ENCODE measurements at places on chromosomes 1 and 21.
A peak's percentile ranks its signal among the peaks of the same experiment; 100 is the strongest.

DNA sequence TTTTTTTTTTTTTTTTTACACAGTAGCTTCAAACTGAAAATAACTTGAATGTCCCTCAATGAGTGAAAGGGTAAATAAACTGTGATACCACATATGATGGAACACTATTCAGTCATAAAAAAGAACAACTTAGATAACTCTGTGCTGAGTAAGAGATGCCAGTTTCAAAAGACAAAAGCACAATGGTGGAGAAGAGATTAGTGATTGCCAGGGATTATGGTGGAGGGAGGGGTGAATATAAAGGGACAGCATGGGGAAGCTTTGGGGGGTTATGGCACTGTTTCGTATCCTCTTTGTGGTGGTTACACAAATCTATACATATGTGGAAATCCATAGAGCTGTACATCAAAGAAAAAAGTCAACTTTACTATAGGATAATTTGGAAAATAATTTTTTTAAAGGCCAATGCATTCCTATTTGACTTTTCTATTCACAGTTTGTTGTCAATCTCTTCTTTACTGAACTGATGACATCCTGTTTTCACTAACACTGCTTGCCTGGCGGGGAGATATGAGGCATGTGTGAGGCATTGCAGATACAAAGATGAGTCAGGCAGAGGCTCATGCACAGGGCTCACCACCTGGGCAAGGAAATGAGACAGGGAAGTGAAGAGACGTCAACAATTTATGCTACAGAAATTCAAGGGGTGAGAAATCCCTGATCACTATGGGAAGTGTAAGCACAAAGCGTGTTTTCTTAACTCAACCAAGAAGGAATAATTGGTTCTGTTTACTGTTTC, 302.7 kb downstream of the DUSP10 start:
- DNase-seq, result peak; percentile 92

DNA sequence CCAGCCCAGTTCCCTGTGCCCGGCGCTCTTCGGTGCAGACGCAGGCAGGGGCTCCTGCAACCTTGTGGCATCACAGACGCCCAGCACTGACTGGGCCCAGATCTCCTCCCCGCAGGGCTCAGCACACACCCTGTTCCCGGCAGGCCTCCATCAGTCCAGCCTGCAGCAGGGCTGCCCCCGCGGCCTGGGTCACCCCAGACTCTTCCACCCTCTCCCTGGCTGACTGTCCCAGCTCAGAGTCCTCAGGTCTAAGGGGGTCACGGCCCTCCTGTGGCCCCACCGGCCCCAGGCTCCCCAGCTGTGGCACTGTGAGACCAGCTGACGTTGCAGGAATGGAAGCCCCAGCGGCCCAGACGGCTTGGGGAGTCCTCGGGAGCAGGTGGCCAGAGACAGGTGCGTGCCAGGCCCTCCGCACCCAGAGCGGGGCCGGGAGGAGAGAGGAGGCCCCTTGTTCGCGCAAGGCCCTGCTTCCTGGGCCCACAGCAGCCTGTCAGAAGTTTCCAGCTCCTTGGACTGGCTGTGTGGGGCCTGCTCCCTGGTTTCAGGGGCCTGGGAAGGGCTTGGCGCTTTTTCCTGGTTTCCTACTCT, 4.2 kb downstream of the B3GALT6 start:
- no peak for DNase-seq

DNA sequence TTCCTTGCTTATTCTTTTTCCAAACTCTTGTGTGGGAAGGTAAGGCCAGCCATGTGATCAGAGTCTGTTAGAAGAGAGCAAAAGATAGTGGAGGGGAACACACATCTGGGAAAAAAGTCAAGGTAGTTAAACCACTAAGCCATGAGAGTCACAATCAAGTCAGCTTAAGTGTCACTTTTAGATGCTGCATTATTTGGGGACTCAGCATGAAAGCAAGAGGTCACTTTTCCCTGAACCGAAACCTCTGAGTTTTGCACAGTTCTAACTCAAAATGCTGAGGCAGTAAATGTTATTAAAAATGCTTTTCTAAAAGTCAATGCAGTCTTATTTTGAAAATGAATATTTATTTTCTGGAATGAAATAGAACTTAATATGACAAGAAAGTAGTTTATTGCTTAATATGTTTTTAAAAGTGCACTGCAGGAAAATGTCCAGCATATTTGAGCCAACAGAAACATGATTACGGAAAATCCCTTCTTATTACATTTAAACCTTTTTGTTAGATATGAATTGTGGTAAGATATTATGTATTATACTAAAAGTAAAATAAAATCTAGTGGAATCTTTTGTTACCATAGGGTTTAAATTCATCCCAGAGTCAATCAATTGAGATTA, 69.3 kb downstream of the RBM11 start:
- no peak for DNase-seq

GRCh38 chr1:64894438-64895196, 71.7 kb downstream of the JAK1 start:
- DNase-seq, result no peak

DNA sequence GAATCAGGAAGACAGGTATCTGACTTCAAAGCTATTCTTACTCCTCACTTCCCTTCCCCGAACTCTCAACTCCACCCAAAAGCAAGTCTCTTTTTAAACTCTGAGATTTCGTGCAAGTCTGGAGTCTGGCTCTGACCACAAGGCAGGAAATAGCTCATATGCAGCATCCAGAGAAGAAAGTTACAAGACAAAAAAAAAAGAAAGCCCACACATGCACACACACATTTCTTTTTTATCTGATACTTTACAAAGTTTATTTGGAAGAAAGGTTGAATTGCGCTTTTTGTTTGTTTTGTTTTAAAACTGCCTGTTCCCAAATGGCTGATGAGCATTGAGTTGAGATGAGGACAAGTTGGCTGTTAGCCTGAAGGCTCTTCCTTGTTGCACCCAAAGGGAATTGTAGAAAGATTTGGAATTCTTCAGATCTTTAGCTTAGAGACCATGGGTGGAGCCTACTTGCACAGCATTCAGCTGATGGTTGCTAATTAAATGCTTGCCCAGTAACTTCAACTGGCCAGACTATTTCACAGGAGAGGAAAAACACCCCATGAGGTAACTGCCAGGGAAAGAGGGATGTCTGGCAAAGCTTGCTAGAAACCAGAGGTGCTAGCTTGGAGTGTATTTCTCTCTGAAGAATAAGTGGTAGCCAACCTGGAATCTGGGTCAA, 490.3 kb downstream of the TTLL7 start:
- DNase-seq, result no peak

- no peak for DNase-seq
These were observed 35.6 kb upstream of the ECE1 start for GRCh38 chr1:21325731-21326387.

GRCh38 chr1:74937176-74937575, 197.0 kb upstream of the LHX8 start:
- no peak for DNase-seq

DNA sequence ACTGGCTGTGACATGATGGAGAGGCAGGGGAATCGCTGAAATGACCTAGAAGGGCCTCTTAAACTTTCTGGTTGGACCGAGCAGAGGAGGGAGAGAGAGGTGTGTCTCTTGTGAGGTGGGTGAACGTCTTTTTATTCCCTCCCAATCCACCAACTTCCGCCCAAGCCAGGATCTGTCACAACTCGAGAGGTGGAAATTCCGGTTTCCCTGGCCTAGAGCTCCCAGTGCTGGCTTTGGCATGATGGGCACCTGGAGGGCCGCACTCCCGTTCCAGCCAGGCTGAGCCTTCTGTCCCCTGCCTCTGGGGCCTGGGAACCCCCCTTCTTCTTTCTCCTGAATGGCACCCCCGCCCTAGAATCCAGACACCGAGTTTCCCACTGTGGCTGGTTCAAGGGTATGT, at the start of gene SEMA4A:
SEMA4A (plus strand) TSS at position 224 of the 400 bp plus-strand sequence. CDS start 994 bp downstream, outside the sequence.
- no peak for DNase-seq

DNA sequence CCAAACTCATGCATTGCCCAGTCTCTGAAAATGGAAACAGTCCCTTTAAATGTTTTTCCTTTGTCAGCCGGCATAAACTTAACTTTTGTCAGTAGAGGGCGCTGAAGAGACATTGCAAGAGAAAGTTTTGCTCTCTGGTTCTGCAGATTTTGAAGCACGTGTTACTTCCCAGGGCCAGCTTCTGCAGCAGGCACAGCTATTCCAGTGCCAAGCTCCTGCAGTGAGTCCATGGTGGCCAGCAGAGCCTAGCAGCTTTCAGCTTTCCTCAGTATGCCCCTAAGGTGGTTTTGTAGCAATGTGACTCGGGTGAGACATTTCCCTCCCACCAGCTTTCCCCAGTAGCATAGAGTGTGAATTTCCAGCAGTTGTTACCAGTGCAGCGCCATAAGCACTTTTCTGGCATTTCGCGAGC, 2.6 kb upstream of the IFI44L start:
- DNase-seq, result peak; percentile 1

GRCh38 chr1:91511386-91511785, 10.7 kb downstream of the CDC7 start:
- DNase-seq, result no peak

DNA sequence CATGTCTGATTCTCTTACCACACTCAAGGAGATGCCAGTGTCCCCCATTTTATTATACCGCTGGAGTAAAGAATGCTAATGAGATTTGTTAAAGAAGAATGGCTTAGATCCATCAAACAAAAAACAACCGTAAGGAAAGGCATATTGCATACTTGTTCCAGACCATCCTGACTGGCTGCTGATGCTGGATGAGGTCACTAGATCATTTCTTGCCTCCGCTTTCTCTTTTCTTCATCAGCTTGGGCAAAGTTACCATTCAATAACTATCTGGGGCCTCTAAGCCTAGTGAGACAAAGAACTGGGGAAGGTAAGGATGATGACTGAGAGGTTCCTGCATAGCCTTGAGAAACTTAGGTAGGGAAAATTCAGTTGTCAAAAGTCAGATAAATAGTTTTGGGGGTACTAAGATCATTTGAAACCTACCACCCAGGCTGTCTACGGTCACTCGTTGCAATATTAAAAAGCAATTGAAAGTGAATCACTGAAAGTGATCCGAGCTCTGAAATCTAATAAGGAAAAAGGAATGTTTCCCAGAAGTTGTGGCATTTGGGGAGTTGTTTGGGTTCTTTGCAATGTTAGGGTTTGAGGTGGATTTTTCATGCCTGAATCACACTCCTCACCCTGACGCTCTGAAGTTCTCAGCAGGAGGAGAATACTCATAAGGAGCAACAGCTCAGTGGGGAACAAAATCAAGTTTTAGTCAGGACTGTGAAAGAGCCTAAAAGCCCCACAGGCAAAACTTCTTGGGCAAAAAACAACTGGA, 176.8 kb downstream of the HHIPL2 start:
- DNase-seq, result no peak

DNA sequence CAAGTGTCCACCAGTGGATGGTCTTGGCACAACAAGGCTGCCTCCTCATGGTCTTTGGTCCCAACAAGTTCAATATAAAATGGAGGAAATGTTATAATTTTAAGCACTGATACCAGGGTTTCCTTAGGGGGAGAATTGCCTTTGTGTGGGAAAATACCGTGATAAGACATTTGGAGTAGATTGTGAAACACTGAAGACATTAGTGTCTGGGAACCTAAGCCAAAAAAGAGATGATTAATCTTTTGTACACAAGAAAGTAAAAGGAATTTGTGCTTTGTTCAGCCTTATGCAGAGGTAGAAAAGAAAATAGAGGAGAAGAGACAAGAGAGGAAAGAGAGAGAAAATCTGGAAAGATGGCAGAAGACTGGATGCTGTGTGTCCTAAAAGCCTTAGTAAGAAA, 36.1 kb downstream of the ST6GALNAC3 start:
- DNase-seq, result no peak

- DNase-seq, result peak; percentile 100
These were observed at the start of gene GUK1 for GRCh38 chr1:228139931-228140723. GUK1 (plus strand) TSS chr1:228140279; CDS start chr1:228140303, 24 bp downstream.

DNA sequence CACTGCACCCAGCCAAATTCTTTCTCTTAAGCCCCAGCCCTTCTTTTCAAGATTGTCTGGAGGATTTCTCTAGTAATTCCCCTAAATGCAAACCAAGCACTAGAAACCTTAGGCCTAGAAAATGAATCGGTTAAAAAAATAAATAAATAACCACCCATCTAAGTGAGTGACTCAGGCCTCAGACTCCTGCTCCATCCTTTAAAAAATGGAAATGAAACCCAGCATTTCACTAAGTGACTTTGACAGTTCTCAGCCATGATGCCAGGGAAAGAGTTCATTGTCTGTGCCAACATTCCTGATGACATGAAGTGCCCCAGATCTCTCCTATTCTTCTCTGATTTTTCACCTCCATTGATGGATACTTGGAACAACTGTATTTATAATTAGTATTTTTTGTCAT, 415.2 kb upstream of the DAB1 start:
- DNase-seq, result no peak

DNA sequence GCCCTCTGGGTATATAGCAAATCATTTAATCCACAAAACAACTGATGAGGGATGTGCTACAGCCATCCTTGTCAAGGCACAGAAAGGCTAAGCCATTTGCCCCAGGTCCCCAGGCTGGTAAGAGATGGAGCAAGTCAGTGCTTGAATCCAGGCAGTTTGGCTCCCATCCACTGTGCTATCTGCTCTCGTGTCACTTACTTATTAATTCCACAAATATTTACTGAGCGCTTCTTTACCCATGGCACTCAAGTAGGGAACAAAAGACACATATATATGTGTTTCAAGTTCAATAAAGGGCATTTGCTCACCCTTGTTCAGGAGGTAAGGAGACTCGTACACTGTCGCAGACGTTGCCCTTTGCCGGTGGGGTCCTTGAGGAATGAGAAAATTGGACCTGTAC, 38.6 kb upstream of the MPZL1 start:
- no peak for DNase-seq

GRCh38 chr1:108512239-108513043, 47.5 kb upstream of the EEIG2 start:
- peak; percentile 56 for DNase-seq

DNA sequence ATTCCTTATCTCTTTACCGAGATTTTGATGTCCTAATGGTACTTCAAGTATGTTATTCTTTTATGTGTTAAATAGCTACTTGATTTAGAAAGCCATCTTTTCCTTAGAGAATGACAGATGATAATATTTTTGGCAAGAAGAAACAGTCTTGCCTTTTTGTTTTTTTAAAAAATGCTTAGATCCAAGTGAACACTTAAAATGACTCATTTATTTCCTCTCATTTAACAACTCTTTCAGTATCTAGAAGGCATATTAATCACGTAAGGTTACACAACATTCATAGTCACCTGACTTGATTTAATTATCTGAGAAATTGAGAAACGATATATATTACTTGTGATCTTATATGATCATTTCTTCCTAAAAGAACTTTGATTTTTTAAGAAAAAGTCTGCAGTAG, 52.4 kb downstream of the SUCO start:
- no peak for DNase-seq

DNA sequence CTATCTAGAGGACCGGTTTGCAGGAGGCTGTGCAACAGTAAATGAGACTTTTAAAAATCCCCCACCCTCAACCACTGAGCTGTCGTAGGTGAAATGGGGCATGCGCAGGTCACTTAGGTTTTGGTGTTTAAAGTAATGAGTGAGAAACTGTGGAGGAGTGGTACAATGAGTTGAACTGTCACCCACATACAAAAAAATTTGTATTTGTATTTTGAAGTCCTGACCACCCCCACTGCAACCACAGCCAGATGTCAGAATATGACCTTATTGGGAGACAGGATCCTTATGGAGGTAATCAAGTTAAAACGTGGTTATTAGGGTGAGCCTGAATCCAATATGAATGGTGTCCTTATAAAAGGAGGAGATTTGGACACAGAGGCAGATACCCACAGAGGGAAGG, 1.6 kb upstream of the IRF6 start:
- no peak for DNase-seq
